AG08396 (cell line): ENCODE measurements at places on chromosomes 11 and 22.

DNA sequence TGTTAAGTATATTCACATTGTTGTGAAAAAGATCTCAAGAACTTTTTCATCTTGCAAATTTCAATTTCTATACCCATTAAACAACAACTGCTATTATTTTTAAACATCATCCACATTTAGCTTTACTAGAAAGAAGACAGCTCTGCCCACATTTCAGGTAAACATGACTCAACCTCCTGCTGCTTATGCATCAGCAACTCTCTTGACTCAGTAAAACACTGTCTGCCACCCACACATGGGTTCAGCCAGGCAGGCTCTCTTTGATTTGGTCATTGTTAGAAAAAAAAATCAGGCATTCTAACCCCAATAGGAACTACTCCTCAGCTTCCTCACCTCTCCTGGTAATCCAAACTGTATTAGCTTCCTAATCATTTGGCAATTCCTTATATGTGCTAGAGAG, 5.1 kb upstream of the ENDOD1 start:
- no peak for DNase-seq

- no peak for DNase-seq
Observed at GRCh38 chr22:33350491-33350890, 292.3 kb upstream of the SYN3 start.

DNA sequence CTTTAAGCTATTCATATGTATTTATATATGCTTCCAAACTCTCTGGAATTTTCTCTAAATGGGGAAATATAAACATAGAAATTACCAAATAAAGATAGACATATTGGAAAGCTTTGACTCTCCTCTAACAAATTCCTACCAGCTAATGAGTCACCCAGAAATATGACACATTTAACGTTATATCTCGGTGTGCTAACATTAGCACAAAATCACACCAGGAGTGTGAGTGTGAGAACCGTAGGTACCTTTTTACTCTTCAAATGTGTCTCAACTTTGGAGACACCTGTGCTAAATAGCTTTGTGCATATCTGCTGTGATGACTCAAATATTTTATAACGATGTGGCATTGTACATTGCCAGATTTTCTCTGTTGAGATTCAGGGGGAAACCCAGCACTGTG, 714.4 kb downstream of the METTL15 start:
- DNase-seq = no peak

DNA sequence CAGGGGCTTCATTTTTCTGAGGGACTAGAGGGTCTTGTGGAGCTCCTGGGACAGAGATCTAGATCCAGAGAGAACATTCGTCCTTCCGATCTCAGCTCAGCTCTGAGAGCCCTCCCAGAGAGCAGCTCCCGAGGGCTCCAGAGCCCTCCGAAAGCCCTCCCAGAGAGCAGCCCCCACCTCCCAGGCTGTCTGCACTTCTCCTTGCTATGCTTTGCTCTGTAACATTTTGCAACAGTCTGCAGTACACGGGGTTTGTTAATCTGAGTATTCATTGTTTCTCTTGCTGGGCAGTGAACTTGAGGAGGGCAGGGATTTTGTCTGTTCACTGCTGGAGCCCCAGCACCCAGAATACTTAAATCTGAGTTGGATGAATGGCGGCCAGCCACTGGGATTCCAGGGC, 2.6 kb downstream of the GGA1 start:
- no peak for DNase-seq

DNA sequence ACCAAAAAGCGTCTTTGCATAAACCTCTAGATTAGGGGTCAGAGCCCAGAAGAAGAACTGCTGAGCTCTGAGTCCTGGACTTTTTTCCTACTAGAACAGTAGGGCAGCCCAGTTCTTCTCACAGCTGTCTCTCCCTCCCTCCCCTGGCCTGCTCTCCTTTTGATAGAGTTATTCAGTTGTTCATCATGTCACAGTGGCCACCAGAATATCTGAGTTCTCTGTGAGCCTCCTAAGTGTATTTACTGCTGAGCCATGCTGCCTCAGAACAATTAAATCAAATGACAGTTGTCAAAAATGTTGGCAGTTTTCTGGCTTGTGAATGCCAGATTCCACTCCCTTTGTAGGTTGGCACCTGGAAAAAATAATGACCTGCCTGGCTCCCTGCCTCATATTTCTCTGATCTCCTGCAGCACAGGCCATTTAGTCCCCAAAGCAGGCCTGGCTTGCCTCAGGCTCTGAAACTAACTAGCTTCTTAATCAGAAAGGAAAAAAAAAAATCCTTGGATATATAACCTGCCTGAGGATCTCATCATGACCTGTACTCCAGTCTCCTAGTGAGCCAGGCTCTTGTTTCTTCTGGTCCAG, 377.4 kb upstream of the LARGE1 start:
- DNase-seq = no peak

DNA sequence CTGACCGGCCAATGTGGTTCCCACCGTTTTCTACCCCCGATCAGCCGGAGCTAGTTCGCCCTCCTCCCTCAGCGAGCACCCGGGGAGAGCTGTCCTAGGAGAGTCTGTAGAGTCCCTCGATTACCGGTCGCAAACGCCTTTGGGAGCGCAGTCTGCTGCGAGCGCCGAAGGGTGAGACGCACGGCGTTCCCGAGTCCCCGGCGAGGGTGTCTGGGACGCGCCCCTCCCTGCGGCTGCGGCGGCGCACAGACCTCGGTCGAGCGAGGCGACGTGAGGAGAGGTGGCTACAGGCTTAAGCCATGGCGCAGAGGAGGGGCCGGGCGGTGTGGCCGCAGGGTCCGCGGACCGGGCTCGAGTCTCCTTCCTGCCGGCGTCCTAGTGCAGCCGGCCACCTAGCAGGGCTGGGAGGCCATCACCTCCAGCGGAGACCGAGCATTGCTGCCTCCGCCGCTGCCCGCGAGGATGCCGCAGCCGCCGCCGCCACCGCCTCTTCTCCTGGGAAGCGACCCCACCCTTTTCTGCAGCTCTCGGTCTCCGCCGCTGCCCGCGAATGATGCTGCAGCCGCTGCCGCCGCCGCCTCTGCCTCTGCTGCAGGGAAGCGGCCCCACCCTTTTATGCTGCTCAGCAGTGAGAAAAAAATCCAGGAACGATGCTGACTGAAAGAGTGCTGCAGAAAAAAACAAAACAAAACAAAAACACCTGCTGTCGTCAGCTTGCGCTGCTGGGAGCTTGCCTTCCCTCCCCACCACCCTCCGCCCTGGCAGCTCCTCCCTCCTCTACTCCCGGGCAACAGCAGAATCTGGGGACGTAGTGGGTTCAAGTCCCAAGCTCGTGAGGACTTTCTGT, at the start of gene MAP6:
Gene MAP6, minus strand, starts transcription at position 588 of the 847 bp plus-strand sequence. CDS start 669 bp downstream, outside the sequence.
- peak; percentile 36 for DNase-seq

DNA sequence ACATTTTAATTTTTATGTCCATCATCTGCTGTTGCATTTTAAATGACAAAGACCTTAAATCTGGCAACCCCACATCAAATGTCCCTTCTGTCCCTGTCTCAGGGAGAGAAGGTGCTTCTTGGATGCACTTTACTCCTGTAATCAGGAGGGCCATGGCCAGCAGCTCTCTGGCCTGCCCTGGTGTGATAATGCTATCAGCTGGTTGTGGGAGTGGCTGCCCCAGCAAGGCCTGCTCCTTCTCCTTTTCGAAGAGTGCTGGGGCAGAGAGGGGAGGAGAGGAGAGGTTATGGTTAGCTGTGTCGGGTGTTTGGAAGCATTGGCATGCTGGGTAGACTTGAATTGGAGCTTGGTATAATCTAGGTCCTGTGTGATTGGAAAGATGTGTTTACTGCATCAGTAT, 12.8 kb downstream of the TNRC6B start:
- no peak for DNase-seq

GRCh38 chr22:44023404-44024287, 456 bp upstream of the PARVB start:
- DNase-seq = peak; percentile 81

- peak; percentile 26 for DNase-seq
Observed at GRCh38 chr11:100593291-100593690, 93.8 kb upstream of the ARHGAP42 start.

DNA sequence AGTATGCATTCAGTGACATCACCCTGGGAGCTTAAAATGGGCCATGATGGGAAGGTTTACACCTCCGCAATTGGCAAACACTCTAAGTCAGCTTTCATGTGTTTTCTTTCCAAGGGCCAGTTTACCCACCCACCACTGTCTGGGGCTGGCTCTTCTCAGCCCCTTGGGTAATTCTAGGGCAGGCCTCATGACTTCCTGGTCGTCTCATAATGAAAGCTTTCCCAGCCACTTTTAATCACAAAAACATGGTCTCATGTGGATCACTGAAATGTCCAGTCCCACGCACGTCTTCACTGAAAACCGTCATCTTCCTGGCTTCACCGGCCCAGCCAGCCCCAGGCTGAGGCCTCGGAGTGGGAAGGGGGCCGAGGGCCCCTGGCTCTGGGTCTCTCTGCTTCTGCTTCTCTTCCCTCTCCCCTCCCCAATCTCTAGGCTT, 58.5 kb upstream of the ANO1 start:
- no peak for DNase-seq

GRCh38 chr22:38487946-38488345, 18.2 kb downstream of the DDX17 start:
- DNase-seq = no peak

- no peak for DNase-seq
Observed at GRCh38 chr11:67544616-67545242, 21.5 kb upstream of the CABP2 start.

DNA sequence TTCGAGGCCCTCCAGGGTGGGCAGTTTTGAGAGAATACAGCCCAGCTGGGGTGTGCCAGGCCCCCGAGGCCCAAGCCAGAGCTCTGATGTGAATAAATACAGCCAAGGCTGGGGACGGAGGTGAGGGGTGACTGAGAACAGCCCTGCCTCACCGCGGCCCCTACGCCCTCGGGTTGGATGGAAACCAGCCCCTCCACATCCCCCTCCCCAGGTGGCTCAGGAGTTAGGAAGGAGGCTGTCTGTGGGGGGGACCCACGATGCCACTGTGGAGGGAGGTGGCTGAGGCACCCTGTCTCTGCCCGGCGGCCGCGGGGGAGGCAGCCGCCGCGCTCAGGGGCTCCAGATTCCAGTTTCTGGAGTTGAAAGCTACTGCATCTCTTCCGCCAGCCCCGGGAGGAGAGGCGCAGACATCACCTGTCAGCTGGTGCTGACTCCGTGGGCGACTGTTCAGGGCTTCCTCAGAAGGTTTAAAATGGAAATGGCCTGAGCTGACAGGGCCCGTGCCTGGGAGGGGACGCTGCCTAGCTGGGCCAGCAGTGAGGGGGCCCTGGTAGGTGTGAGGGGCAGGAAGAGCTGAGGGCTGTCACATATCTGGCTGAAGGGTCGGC, 1.4 kb downstream of the FLRT1 start:
- DNase-seq = no peak

GRCh38 chr22:40449676-40450035, 79.3 kb downstream of the SGSM3 start:
- DNase-seq = no peak

DNA sequence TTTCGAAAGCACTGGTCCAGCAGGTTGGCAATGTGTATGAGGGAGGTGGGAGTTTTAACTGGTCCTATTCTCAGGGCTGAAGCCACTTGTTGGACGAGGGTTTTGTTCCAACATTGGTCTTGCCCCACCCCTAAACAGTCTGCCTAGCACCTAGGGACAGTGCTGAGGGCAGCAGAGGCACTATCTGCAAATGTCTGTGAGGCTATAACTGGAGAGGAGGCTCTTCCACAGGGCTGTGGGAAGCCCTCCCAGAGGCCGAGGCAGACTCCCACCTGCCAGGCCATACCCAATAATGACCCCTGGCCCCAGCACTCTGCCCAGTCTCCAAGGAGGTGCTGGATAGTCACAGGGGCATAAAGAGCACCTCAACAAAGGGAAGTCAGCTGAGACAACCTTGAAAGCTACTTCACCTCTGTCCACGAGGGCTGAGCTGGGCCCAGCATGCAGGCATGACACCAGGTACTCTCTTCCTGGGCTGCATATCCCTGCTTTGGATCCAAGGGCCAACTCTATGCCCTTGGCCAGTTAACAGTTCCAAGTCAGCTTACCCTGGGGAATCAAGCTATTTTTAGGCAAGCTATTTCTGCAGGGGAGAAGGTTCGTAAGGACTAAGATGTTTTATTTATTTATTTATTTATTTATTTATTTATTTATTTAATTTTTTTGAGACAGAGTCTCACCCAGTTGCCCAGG, 40.2 kb upstream of the SLC25A1 start:
- DNase-seq = no peak

DNA sequence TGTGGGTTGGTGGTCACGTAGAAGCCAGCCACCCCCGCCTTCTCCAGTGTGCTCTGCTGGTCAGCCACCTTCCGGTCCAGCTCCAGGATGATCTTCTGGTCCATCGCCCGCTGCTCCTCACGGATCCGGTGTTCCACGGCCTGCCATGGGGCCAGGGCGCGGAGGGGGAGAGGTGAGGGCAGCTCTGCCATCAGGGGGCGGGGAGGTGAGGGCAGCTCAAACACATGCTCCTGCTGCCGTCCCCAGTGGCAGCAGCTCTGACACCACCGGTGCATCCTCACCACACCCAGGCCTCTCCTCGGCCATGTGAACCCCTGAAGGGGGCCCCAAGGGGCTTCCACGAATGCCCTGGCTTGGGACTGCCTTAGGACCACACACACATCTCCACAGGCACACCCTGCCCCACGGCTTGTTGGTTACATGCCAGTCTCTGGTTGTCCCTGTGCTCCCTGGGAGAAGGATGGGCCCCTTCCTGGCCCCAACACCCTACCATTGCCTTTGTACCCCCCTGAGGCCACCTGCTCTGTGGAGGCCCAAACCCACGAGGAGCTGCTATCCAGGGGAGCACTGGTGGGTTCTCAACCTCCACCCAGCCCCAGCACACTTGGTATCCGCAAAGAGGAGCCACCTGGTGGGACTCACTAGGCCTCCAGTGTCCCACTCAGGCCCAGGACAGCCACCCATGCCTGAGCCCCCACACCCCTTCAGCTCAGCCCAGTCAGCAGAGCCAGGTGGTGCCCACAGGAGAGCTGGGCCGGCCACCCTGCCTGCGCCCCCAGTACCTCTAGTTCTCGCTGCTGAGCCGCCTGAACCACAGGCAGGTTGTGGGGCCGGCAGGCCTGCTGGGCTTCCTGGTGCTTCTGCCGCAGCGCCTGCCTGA, 4.3 kb downstream of the DGCR6L start:
- DNase-seq = no peak
